Stimulated activated CD8-positive, alpha-beta memory T cell treated with anti-CD3 and anti-CD28 coated beads, Interleukin-7, amount 100 ng/mL, for 1 hour (primary cell): ENCODE measurements at places on chromosomes 11 and 22.

DNA sequence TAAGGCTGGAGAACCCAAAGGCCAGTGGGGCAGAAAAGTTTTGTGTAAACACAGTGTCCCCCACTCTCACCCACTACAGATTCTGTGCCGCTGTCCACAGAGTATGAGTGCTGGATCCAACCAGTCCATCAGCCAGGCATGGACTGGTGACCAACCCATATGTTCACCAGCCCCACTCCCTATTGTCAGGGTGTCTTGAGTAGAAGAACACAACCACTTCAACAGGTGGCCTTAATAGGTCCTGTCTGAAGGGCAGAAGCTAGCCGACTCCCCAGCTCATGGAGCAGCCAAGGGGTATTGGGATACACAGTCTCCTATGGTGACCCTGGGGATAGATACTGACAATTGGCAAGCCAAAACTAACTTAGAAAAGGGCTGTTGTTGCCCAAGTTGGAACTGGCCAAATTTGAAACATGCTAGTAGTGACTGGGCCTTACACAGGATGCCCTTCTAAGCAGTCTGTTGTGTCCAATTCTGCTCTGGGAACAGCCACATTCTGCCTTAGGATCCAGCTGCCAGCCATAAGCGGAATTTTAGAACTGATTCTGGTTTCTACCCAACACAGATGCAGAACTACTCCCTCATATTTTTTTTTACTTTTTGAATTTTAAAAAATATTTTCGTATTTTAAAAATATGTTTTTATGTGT lies 19.8 kb upstream of the PGM2L1 start:
- DNase-seq: no peak

DNA sequence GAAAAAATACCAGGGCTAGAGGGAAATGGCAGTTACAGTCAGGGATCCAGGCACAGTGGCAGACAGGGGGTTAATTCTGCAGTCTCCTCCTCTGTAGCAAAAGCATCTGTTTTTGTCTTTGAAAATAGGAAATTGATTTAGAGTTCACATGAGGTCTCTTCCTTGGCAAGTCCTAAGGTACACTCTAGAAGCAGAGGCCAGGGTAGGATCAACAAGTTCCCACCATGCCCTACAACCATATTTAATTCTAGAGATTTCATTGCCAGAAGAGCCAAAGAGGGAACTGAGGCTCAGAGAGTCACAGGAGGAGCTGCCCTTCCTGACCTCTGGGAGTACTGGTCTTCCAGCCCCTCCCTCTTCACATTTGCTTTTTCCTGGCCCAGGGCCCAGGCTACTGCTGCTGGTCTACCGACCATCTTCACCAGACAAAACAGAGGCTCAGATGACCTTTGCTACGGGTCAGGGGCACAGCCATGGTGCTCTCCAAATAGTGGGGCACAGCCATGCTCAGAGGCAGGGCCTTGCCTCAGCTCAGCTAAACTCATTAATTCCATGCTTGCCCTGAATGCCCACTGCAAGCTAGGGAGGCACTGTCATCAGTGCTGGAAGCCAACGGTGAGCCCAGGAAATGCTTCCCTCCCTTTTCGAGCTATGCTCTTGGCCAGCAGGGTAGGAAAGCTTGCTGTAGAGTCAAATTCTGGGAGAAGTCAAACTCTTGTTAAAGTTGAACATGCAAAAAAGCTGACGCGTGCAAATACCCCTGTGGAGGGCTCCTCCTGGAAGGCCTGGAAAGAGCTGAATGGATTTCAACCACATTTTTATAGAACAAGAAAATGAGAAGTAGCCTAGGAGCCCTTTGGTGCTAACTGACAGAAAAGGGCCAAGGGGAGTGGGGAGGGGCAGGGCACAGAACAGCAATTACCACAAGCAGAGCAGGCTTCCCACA lies 11.7 kb upstream of the CHRM4 start:
- no peak for DNase-seq

DNA sequence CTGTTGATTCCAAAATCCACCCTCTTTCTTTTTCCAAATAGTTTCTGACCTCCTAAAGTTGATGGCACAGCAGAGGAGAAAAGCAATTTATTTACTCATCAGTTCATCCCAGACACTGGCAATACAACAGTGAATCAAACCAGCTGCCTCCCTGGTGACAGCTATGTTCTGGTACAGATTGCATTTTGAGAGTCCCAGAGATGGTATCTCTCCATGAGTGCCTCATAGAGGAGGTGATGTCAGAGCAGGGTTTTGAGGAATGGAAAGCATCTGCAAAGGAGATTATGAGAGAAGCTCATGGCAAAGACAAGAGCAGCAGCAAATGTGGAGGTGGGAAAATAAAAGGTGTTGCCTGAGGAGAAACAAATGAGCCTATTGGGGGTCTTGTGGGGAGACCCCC lies 377.2 kb downstream of the MN1 start:
- DNase-seq: no peak

DNA sequence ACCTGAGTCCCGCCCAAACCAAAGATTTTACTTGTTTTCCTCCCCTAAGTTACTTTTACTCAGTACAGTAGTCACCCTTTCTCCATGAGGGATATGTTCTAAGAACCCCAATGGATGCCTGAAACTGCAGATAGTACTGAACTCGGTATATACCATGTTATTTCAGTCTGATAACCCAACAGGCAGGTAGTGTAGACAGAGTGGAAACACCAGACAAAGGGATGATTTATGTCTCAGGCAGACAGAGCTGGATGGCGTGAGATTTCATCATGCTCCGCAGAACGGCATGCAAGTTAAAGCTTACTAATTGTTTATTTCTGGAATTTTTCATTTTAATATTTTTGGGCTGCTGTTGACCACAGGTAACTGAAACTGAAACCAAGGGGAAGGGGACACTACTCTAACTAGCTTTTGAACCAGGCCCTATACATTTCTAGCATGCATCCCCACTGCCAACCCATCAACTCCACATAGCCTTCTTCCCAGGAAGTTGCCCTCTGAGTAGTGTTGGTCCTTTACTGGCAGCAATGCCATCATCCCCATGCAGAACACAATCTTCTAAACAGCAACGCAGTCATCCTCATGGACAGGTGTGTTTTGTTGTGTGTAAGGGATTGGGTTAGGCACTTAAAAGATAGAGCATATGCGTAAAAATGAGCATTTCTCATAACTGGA lies 27.7 kb downstream of the CSRP3 start:
- DNase-seq: no peak

GRCh38 chr22:40919446-40919845 lies 31.7 kb upstream of the RBX1 start:
- DNase-seq: no peak
